Thyroid gland (tissue), 4 donors: ENCODE measurements at places on chromosomes 2 and 18. TPM values are rescaled to one million over a fixed set of nuclear protein-coding genes. Genes with fewer than 3 reads are reported as not detected.

GRCh38 chr2:119338272-119338671 is 28.4 kb downstream of the C2orf76 start:
- H3K4me3 ChIP-seq, result no peak overlapping the region
- no peaks in the 10 kb centered on the region for H3K36me3 ChIP-seq
- no peak overlapping the region for H3K27ac ChIP-seq

Gene STK39
- 6.8 TPM for total RNA-seq

GRCh38 chr2:14350856-14351255 is 281.7 kb upstream of the LRATD1 start:
- no peak overlapping the region for H3K27ac ChIP-seq
- H3K36me3 ChIP-seq, result no peaks in the 10 kb centered on the region
- no peaks in the 10 kb centered on the region for H3K4me1 ChIP-seq
- no peak for DNase-seq
- no peak overlapping the region for H3K4me3 ChIP-seq

- no peak overlapping the region for H3K4me3 ChIP-seq
- no peak overlapping the region for H3K27ac ChIP-seq
- DNase-seq, result no peak
- no peaks in the 10 kb centered on the region for H3K4me1 ChIP-seq
Observed at GRCh38 chr2:215635071-215635787, 199.4 kb upstream of the FN1 start.

DNA sequence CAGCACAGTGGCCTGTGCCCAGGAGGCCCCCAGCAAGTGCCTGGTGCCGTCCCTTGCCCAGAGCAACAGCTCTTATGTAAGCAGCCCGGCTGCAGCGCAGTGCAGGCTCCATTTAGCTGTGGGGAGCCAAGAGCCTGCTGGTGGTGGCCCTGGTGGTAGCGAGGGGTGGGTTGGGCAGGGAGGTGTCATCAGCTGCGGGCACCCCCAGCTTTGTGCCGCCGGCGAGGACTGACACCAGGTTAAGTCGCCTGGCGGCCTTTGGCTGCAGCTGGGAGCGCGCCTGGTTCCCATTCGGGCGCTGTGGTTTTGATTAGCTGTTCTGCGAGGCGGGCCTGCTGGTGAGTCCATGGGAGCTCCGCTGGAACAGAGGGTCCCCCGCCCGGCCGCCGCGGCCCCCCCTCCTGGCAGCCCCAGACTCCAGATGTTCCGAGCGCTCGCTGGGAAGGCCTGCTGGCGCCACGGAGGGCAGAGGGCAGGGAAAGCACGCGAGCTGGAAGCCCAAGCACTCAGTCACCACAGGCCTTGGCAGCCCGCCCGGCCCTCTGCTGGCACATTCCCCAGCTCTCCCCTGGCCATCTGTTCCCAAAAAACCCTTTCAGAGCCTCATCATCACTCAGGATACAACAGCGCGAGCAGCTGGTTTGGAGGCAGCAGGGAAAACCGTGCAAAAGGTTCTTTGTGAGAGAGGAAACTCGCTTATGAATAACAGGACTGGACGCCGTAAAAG is 18.4 kb downstream of the ATOH8 start:
- H3K27me3 ChIP-seq, result no peaks in the 10 kb centered on the region
- DNase-seq, result peak; percentile 99
- peaks cover 55% of the 10 kb centered on the region for H3K36me3 ChIP-seq
- H3K4me1 ChIP-seq, result peaks cover 88% of the 10 kb centered on the region
- peak overlapping the region; percentile 96 for H3K27ac ChIP-seq

Gene CNTNAP5
- total RNA-seq, result not detected

Gene ANKRD44
- 25.8 TPM for total RNA-seq

Gene CD8B2
- not detected for total RNA-seq

- DNase-seq, result no peak
- no peaks in the 10 kb centered on the region for H3K36me3 ChIP-seq
- H3K27me3 ChIP-seq, result no peaks in the 10 kb centered on the region
- H3K4me1 ChIP-seq, result peaks cover 4% of the 10 kb centered on the region
- no peak overlapping the region for H3K27ac ChIP-seq
- H3K4me3 ChIP-seq, result no peak overlapping the region
Observed at GRCh38 chr18:62420151-62420512, 95.0 kb downstream of the TNFRSF11A start.

DNA sequence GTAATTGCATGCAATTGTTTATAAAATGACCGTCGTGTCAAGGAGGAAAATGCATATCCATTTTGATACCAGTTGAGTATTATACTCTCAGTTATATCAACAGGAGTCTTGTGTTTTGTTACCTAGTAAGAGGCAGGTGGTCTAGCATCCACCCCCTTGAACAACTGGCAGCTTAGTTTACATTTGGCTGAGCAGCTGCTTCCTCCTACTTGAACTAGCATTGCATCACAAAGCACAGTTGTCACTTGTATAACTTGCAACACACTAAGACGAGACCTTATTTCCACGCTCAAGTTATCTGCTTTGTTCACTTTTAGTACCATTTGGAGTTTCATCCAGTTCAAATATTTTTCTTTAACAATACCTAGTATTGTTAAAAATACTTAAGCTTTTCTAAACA is 75.4 kb upstream of the UBE2E3 start:
- H3K4me3 ChIP-seq, result no peak overlapping the region
- H3K4me1 ChIP-seq, result no peaks in the 10 kb centered on the region
- H3K36me3 ChIP-seq, result no peaks in the 10 kb centered on the region
- DNase-seq, result no peak
- no peaks in the 10 kb centered on the region for H3K27me3 ChIP-seq

GRCh38 chr18:25288340-25288938 is 63.5 kb downstream of the ZNF521 start:
- H3K4me1 ChIP-seq, result peaks cover 25% of the 10 kb centered on the region
- H3K36me3 ChIP-seq, result no peaks in the 10 kb centered on the region
- H3K27ac ChIP-seq, result no peak overlapping the region
- no peak overlapping the region for H3K4me3 ChIP-seq
- DNase-seq, result no peak

DNA sequence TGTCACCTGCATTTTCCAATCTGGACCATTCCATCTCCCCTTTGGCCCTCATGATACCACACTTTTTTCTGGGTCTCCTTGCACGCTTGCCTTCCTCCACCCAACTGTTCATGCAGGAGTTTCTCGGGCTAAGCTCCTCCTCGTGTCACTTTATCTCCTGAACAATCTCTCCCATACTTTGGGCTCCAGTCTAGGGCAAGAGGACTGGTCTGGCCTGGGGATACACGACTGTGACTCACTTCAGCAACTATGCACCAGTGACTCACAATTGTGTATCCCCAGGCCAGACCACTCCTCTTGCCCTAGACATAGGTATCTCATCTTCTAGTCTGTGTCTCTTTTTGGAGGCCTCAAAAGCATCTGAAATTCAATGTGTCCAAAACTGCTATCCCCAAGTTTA is 149.4 kb upstream of the PTPRM start:
- no peaks in the 10 kb centered on the region for H3K27me3 ChIP-seq
- no peak overlapping the region for H3K27ac ChIP-seq
- H3K4me1 ChIP-seq, result no peaks in the 10 kb centered on the region
- DNase-seq, result no peak

Gene CIB4
- total RNA-seq, result not detected

DNA sequence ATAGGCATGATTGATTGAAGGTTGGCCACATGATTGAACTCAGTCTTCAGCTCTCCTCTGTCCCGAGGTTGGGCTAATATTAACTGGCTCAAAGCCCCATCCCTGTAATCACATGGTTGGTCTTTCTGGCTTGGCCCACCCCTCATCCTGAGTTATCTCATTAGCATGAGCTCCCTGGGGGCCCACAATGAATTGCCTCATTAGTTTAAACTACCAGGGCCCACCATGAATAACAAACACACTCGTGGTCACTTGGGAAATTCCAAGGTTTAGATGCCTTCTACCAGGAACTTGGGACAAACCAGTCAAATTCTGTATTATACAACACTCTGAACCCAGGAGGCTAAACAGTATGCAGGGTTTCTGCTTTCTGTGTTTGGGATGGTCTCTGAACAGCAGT is 121.7 kb upstream of the B3GNT2 start:
- no peaks in the 10 kb centered on the region for H3K27me3 ChIP-seq
- no peak overlapping the region for H3K27ac ChIP-seq
- H3K4me3 ChIP-seq, result no peak overlapping the region
- H3K36me3 ChIP-seq, result no peaks in the 10 kb centered on the region
- no peak for DNase-seq
